NCI-H2081 treated with DMSO at 0.1 percent for 48 hours (cell line): ENCODE measurements at places on chromosomes 2 and 18.
A peak's percentile ranks its signal among the peaks of the same experiment; 100 is the strongest.

DNA sequence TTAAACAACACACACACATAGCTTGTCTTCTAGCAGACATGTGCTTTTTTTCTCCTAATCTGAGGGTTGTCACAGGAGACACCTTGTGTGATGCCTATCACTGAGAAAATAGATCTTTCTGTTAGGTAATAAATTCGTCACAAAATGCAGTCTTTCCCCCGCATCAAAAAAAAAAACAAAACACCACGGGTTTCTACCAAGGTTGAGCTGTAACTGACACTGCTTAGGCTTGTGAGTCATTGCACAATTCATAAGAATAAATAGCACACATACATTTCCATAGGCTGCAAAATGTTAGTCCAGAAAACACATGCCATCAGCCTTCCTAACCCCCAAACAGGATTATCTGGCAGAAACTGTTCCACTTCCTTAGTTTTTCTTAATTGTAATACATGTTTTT lies 6.5 kb downstream of the TMEM163 start:
- DNase-seq, result no peak

GRCh38 chr2:36329251-36329650 lies 26.3 kb upstream of the CRIM1 start:
- no peak for DNase-seq

- no peak for DNase-seq
Measured at GRCh38 chr2:239131521-239131920, 269.3 kb downstream of the HDAC4 start.

GRCh38 chr18:9792565-9793245 lies 84.6 kb downstream of the RAB31 start:
- no peak for DNase-seq

DNA sequence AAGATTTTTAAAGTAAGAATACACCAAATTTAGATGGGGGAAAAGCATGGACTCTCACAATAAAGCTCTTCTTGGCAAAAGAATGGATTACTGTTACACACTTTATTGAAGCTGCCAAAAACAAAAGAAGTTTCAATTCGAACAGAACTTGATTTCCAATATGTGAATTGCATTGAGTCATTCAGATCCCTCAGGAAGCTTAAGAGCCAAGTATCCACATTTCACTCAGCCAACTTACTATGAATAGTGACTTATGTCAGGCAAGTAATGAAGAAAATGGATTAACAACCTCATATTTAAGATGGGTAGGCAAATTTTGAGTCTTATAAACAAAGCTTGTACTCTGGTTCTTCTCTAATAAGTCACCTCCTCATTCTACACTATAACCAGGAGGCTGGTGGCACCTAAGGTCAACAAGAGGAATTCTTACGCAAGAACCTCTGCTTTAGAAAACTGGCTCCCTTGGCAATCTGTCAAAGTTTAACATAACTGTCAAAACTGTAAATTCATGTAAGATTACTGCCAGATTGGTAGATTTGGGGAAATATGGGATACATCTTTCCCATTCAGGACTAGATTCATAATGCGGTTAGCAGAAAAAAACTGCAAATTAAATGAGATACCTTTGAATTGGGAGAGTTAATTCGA lies 6.0 kb downstream of the HADHA start:
- no peak for DNase-seq

DNA sequence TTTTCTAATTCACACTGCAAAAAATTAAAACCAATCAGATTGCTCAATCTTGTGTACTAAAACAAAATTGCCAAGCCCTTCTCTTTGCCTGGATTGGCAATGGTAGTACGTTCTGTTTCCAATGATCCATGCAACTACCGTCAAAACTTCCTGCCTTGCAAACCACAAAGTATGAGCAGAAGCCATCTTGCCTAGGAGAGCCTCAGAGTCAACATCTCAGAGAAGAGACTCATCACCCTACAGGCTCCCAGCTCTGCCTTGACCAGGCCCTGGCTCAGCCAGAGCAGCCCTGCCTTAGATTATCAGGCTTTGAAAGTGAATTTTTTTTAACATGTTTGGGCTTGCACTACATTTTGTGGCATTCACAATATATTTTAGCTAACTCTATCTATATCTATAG lies 574.1 kb downstream of the SATB2 start:
- no peak for DNase-seq

GRCh38 chr18:41693008-41693407 lies 262.0 kb upstream of the PIK3C3 start:
- DNase-seq, result peak; percentile 39

- DNase-seq, result no peak
Measured at GRCh38 chr2:168995744-168996143, 35.4 kb downstream of the ABCB11 start.

GRCh38 chr2:233386382-233387041 lies 32.2 kb downstream of the DGKD start:
- no peak for DNase-seq
